ENCODE measurements at places on chromosomes 4 and X.

DNA sequence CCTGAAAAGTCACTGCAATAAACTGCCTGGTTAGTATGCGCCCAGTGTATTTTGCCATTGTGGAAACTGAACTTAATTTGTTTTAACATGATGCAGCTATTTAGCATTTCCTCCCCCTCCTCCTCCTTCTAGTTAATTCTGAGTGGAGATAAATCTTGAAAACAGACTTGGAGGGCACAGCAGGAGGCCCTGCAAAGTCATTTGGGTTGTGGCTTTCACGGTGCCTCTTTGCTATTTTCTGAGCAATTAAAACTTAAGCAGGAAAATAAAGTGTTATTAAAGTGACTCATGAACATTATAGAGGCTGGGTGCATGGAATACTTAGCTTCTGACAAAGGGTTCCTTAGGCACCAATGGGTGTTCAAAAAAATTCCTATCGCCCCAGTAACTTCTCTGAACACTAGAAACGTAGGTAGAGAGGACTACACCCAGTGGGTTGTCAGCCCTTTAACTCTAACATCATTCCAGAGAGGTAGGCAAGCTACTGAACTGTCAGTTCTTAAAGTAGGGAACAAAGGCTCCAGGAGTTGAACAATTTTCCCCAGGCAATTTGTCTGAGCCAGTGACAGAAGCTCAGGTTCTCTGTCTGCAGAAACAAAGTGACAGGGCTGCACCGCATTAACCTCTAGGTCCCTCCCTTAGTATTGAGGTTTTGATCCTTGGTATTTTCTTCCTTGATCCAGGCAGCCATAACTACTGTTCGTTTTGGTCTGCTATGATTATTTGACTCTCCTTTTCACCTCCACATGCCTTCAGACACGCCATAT is 158.3 kb upstream of the KIT start:
- DNase-seq = no peak

DNA sequence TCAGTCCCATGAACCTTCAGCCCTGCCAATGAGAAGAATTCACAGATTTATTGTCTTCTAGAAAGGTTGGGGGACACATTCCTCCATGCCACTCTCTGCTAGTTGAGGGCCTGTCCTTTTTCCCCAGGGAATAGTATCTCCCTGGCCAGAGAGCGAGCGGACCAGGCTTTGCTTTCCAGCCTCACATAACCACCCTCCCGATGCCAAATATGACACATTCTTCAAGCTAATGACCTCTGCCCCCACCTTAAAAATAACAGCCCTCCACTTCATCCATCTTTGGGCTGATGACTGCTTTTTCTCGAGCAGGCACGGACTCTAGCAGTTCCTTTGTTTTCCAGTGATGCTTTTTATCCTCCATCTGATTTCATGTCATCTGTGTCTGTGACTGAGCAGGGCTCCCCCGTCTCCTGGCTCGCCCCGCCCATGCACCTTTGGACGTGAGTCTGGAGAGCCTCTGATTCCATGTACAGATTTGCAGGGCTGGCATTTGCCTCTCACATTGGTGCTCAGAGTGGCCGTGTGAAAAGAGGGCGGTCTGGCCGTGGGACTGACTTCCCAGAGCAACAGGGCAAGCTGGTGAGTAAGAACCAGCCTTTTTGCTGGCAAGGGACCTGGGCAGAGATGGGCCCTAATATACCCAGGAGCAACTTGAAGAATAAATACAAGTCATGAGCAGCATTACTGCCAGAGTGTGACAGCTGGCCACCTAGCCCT is 279.8 kb downstream of the BCOR start:
- no peak for DNase-seq

DNA sequence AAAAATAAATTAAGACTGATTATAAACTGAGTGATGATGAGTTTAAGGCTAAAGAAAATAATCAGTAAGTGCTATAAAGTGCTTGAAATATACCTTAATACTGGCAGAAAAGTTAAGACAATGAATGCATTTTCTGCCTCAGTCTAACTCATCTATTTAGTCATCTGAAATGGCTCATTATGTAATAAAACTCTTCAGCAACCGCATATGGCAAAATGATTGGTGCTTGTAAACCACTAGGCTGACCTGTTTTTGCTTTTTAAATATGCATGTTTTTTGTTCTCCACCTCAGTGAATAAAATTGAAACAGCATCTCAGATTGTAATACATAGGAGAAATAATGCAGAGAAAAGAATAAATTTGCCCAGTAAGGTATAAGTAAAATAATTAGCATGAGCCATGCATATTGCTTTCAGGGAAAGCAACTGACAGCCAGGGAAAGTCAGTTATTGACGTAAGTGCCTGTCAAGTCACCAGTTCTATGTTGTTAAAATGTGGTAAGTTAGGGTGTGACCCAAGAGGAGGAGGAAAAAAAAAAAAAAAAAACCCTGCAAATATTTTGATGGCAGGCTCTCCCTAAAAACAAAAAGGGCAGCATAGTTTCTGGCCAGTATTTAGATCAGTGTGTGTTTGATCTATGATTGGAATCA is 167.5 kb downstream of the PALLD start:
- no peak for DNase-seq

DNA sequence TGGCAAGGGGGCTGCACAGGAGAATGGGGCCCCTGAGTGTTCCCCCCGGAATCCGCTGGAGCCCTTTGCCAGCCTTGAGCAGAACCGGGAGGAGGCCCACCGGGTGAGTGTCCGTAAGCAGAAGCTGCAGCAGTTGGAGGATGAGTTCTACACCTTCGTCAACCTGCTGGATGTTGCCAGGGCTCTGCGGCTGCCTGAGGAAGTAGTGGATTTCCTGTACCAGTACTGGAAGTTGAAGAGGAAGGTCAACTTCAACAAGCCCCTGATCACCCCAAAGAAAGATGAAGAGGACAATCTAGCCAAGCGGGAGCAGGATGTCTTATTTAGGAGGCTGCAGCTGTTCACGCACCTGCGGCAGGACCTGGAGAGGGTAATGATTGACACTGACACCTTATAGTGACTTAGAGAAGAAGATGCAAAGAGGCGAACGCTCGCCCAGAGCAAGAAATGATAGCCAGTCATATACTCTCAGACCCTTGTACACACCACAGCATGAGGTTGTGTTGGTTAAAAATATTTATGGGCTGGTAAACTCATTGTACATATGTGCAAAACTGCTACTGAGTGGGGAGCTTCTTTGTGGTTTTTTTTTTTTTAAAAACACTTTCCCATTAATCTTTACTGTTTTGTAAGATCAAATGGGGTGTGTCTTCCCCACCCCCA is 52.5 kb downstream of the JADE1 start:
- no peak for DNase-seq
